HTR-8/SVneo (cell line): ENCODE measurements at places on chromosomes 4 and X.
A peak's percentile ranks its signal among the peaks of the same experiment; 100 is the strongest.

DNA sequence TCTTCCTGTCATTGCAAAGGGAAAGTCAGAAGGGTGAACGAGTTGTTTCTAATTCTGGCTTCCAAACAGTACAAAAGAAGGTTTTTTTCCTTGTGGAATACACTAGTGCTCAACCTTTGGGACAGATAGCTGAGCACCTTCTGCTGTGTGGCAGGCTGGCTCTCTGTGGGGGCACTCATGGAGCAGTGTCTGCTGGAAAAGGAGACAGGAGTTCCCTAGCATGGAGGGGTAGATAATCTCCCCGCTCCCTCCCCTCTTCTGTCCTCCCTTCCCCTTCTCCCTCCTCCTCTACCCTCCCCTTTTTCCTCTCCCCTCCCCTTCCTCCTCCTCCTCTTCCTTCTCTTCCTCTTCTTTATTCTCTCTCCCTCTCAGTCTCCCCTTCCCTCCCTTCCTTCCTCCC lies 62.4 kb upstream of the MTM1 start:
- no peak for DNase-seq

GRCh38 chrX:67544281-67545035 lies 637 bp downstream of the AR start:
- no peak for DNase-seq

- no peak for DNase-seq
Measured at GRCh38 chr4:46442963-46443362, 53.0 kb upstream of the GABRA2 start.

- DNase-seq = no peak
Measured at GRCh38 chr4:98624642-98625041, 33.8 kb downstream of the TSPAN5 start.

DNA sequence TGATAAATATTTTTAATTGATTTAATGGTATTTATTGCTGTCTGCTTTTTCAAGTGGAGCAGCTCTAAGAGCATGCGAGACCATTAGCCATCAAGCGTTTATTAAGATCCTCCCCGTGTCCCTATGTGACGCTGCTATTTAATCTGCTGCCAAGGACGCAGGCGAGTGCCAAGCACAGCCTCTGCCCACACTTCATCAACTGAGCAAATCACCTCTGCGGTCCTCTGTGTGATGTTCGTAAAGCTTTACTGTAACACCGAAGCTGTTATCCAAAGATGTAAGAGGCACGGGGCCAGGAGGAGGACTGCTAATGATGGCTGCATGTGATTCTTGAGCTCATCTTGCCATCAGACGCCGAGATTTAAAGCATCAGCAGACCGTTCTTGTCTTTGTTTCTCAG lies 79.5 kb downstream of the STOX2 start:
- DNase-seq = no peak

DNA sequence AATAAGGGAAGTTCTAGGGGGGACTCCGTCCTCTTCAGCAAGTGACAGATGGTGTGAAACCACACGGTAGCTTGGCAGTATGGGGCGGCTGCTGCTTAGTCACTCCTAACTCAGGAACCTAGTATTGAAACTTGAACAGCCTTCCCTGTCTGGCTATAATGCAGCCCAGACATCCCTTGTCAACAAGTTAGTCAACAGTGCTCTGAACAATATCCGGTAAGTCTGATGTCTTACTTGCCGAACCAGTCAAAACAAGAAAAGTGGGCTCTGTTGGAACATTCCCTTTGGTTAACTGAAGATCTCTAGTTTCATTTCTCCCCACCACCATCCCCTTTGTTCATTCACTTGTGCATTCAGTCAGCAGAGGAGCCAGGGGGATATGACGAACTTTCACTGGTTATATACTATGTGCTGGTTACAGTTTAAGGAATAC lies 18.7 kb upstream of the CXCL13 start:
- DNase-seq = no peak

DNA sequence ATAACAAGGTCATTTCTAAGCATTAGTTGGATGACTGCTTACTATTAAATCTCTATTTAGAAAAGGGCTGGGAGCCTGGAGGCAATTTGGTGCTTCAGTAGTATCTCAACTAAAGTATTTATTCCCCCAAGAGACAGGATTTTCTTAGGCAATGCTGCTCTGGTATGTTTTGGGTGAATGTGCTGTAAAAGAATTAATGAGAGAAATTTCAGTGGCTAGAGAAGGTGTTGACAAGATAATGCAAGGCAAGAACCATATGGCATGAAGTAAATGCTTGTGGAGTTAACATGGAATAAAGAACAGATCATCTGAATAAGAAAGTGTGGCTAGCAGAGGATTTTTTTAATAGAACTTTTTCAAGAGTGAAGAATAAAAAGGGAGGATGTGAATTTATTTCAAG lies 3.9 kb downstream of the CYP2U1 start:
- DNase-seq = no peak

GRCh38 chrX:110541266-110541665 lies 182.6 kb downstream of the RTL9 start:
- no peak for DNase-seq

GRCh38 chrX:39470588-39471407 lies 627.0 kb downstream of the BCOR start:
- DNase-seq = no peak

GRCh38 chr4:23337292-23337691 lies 552.6 kb downstream of the PPARGC1A start:
- no peak for DNase-seq

DNA sequence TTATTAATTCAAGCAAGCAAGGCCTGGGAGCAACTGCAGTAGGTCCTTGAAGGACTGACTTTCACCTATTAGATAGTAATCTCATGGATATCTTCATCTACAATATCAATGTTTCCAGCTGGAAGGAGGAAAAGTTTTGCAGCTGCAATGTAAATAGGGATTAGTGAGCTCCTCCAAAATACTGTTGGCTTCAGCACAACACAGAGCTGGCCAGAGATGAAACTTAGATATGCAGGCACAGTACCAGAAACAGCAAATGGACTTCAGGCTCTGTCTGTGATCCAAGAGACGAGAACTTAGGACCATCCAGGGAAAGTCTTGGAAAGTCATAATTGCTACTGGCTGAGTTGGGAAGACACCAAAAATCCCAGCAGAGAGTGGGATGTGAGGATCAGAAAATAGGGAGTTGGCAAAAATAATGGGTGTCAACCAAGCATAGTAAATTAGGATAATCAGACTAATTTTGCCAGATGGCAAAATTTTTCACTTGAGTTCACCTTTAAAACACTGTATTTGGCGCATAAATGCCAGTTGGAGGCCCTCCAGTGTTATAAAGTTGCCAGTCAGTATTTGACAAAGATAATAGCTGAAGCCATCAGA lies 57.5 kb downstream of the PARM1 start:
- no peak for DNase-seq

DNA sequence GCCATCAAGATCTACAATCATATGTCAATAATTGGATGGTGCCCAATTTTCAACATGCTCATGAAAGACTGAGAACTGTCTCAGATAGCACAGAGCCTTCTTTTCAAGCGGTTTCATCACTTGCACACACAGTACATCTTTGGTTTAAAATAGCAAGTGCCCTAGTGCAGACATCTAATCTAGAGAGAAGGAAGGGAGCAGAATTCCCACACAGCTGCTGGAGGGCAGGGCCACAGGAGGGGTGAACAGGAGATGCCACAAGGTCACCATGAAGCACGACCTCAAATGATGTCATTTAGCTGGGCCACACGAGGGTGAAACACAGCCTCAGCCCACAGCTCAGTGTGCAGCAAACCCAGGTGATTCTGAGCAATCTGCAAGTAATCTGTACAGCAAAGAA lies 24.3 kb downstream of the LEF1 start:
- DNase-seq = no peak

DNA sequence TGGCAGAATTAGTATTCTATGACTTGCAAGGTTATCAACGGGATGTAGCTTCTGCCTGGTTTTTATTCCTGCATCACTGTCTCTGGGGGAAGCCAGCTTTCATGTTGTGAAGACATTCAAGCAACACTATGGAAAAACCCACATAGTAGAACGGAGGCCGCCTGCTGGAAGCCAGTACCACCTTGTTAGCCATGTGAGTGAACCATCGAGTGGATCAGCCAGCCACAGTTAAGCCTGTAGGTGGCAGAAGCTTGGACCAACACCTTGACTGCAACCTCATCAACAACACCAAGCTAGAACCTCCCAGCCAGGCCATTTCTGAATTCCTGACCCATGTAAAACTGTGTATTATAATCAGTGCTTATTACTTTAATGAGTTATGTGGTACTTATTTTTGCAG lies 538.2 kb downstream of the KCNIP4 start:
- no peak for DNase-seq

- peak; percentile 70 for DNase-seq
Measured at GRCh38 chr4:168480931-168481611, 779 bp upstream of the DDX60L start.

- no peak for DNase-seq
Measured at GRCh38 chr4:139282721-139283075, 2.7 kb upstream of the MGARP start.

GRCh38 chr4:141840299-141840986 lies 204.1 kb downstream of the IL15 start:
- DNase-seq = no peak

GRCh38 chrX:110310896-110311295 lies 7.0 kb downstream of the AMMECR1 start:
- no peak for DNase-seq

DNA sequence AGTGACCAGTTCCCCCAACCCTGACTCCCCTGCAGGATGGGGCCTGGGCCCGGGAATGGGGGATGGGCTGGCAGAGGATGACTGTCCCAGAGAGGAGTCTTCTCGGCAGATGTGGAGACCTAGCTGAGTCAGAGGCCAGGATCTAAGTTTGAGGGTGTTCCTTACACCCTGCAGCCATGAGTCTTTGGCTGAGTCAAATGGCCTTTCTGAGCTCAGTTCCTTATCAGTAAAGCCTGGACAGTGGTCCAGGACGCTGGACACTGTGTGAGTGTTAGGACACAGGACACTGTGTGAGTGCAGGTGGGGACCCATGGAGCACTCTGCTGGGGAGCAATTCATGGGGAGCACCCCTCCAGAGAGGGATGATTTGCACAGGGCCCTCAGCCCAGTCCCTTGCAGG lies 5.0 kb downstream of the IL9R start:
- DNase-seq = no peak

- no peak for DNase-seq
Measured at GRCh38 chr4:151199319-151200190, 77.4 kb upstream of the PRSS48 start.

DNA sequence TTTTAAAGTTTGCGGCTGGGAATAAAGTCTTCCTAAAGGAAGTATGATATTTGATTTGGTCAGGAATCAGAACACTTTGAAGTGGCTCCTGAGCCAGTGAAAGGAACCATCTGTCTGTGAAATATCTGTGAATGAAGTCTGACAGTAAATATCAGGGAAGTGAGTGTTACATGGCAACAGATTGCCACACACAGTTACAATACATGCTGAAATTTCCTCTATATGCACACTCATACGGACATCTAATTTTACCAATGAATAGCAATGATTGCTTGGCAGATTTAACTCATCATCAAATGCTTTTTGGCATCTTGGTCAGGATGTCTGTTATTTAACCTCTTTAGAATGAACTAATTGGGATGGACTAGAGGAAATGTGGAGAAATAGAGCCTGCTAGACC lies 1023.8 kb downstream of the FAT4 start:
- DNase-seq = no peak

- no peak for DNase-seq
Measured at GRCh38 chr4:95761871-95762270, 78.0 kb upstream of the PDHA2 start.

DNA sequence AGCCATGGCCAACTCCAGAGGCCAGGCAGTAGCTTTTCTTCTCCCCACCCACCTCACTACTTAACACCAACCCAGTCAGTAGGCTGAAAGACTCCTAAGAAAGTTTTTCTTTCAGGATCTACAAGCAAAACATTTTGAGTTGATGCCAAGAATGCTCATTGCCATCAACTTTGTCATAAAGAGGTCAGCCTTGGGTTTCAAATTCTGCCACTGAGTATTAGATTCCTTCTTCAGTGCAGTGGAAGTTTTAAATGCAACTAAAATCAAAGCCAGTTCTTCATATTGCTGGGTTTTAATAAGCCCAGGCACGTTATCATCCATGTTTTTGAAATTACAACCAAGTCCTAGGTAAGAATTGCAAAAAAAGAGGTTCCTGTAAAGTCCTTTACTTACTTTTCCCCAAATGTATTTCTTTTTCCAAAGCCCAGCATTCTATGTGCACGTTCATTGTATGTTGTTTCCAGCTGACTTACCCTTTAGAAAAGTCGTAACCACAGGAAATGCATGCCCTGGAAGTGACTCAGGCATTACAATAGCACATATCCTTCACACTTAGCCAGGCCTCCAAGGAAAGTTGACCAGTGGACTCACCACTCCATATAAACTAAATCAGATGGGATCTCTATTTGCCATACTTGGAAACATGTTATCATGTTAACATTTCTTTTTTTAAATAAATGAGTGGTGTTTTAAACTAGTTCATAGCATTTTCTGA lies 229.9 kb downstream of the SOX3 start:
- DNase-seq = peak; percentile 0

DNA sequence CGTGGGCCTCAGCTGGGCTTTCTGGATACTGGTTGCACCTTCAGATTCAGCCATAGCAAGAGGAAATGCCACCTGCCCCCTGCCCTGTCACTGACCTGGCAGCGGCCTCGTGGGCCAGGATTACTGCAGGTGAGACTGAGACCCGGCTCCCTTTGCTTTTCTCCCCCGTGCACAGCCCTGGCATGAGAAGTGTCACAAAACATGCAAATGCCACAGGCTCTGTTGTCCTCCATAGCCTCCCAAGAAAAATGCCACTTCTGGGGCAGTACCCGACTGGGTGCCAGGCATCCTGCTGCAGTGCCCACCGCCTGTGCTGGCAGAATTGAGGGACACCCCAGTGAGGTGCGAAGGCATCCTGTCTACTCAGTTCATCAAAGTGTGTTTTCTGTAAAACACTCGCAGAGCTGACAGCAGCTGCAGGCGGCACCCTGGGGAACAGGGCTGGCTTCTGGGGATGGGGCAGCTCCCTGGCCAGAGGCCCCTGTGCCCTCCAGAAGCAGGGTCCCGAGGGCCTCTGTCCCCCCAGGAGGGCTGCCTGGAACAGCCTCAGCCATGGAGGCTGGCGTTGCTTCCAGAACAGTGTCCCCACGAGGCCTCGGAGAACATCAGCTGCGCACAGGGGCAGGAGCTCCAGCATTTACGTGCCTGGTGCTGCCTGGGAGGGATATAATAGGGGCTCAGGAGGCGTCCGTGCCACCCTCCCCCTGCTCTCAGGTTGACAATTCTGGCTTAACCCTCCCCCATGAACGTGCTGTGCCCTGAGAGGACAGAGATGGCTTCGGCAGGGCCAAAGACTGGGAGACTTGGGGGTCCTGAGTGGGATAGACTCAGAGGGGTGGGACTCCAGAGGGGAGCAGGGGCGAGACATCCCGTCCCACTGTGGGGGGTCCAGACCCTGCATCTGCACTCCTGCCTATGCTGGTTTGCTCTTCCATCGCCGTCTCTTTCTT lies 99.5 kb upstream of the NKX1-1 start:
- no peak for DNase-seq

DNA sequence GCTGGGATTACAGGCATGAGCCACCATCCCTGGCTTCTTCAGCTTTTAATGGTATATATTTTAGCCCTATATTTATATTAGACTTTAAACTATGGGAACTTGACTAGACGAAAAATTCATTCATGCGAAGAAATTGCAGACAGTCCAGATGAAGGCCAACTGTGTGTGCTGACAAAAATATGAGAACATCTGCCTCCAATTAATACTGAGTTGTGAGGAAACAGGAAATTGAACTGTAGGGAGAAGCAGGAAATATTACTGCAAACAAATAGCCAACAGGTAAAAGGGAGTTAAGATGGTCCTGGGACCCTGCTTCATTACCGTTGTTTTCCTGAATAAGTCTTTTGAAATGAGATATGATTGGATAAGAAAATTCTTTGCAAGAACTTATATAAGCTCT lies 26.3 kb downstream of the MGARP start:
- DNase-seq = no peak

GRCh38 chr4:38153387-38153760 lies 193.2 kb downstream of the PTTG2 start:
- DNase-seq = no peak
